Tibial nerve (tissue), 4 donors: ENCODE measurements at places on chromosomes 12 and 14. TPM values are rescaled to one million over a fixed set of nuclear protein-coding genes. Genes with fewer than 3 reads are reported as not detected.

The ADAM21 gene
- total RNA-seq, result not detected

The BICDL1 gene
- 0.66 TPM for total RNA-seq

The FOXN4 gene
- total RNA-seq, result not detected

The CHST11 gene
- total RNA-seq, result 20.8 TPM

The TSPAN19 gene
- total RNA-seq, result not detected

The NCOR2 gene
- total RNA-seq, result 211 TPM

- DNase-seq, result peak; percentile 36
Observed at GRCh38 chr12:25962932-25963525, 4.5 kb downstream of the RASSF8 start.

DNA sequence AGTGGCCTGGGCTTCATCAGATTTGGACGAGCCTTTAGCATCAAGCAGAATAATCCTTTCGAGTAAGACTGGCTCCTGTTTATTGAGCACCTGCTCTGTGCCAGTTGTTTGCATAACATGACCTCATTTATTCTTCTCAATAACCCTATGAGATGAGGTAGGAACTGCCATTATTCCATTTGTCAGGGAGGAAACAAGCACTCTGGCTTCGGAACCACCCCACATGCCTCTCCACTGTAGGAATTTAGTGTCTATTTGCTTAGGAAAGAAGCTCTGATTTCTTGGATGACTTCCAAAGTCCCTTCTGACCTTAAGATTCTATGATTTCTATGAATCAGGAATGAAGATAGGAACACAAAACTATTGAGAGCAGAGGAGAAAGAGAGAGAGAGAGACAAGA is 11.0 kb downstream of the SAMD4A start:
- no peak for DNase-seq

- no peak for DNase-seq
Observed at GRCh38 chr12:87603727-87604126, 425.5 kb downstream of the C12orf50 start.

GRCh38 chr12:77122661-77123060 is 57.3 kb upstream of the E2F7 start:
- no peak for DNase-seq

- no peak for DNase-seq
Observed at GRCh38 chr12:116436561-116437249, 122.5 kb upstream of the MAP1LC3B2 start.

- DNase-seq, result no peak
Observed at GRCh38 chr12:71749666-71750065, 5.0 kb upstream of the RAB21 start.

- no peak for DNase-seq
Observed at GRCh38 chr14:64520699-64521098, 16.1 kb downstream of the ZBTB1 start.

- DNase-seq, result peak; percentile 10
Observed at GRCh38 chr12:28569698-28570411, 379.6 kb downstream of the CCDC91 start.

DNA sequence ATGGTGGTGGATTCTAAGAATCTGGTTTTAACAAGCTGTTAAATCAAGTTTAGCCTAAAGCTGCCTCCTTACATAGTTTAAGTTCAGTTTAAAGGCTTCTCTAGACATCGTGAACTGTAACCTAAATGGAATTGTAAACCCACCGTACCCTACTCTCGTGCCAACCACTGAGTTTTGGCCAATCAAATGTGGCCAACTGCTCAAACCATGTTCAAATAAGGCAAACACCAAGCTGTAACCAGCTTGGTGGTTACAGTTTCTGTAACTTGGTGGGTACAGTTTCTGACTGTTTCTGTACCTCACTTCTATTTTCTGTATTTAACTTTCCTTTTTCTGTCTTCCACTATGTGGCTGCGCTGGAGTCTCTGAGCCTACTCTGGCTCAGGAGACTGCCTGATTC is 131.9 kb upstream of the DDHD1 start:
- DNase-seq, result no peak

- no peak for DNase-seq
Observed at GRCh38 chr14:24196071-24197055, 1.1 kb upstream of the TM9SF1 start.
